ENCODE measurements at places on chromosomes 2 and 18.

GRCh38 chr18:7172611-7173010 lies 55.0 kb upstream of the LAMA1 start:
- DNase-seq = no peak

DNA sequence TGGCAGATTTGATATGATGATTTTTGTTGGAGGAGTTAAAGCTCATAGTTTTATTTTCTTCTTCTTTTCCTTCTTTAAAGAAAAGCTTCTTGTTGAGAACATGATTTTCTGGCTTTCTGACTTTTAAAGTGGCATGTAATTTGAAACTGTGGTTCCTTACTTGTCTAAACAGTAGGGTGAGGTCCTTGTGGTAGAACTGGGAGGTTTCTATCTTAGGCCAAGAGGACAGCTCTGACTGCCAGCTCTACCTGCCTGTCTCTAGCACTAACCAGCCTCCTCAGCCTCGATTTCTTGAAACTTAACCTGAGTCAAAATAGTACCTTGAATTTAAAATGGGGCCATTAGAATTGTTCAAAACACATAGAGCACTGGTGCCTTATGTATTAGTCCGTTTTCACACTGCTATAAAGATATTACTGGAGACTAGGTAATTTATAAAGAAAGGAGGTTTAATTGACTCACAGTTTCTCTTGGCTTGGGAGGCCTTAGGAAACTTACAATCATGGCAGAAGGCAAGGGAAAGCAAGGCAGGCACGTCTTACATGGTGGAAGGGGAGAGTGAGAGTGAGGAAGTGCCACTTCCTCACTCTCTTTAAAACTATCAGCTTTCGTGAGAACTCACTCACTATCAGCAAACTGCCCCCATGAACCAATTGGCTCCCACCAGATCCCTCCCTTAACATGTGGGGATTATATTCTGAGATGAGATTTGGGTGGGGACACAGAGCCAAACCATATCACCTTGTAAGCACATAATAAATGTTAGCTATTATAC lies 119.0 kb downstream of the CERS6 start:
- DNase-seq = no peak

- no peak for DNase-seq
These were observed 153.0 kb downstream of the NRP2 start for GRCh38 chr2:205835251-205835791.

DNA sequence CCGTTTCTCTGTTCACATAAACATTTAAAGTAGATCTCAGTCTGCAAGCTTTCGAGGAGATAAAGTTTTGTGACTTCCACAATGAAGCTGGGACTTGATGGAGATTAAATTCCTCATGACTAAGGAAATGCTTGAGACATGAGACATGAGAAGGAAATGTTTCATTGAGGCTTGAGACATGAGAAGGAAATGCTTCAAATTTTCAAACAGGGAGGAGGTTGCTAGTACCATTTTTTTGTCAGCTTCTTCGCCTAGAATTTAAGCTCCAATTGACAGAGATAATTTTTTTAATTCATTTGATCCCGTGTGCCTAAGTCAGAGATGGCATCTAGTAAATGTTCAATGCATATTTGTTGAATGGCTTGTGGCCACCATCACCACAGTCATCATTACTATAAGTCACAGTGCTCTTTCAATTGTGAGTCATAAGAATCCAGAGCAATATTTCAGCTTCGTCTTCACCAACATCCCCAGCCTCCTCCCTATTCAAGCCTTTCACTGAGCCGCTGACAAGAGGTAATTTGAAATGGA lies 543 bp upstream of the MARCHF4 start:
- no peak for DNase-seq

DNA sequence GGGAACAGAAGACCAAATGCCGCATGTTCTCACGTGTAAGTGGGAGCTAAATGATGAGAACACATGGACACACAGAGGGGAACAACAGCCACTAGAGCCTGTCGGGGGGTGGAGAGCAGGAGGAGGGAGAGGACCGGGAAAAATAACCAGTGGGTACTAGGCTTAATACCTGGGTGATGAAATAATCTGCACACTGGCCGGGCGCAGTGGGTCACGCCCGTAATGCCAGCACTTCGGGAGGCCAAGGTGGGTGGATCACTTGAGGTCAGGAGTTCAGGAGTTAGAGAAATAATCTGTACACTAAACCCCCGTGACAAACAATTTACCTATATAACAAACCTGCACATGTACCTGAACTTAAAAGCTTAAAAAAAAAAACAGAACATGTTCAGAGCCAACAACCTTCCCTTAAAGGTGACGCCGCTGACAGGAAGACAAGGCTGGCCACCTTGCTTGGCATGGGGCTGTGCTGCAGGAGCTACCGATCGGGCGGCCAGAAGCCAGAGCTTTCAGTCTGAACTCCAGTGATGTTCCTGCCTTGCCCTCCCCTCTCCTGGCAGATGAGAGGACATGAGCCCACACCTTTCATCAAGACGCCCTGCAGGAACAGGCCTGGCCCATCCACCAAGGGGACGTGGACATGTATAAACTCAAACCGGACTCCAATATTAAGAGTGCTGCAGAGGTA lies 11.2 kb downstream of the SLC66A2 start:
- no peak for DNase-seq

GRCh38 chr2:169778446-169778845 lies 20.2 kb upstream of the SSB start:
- DNase-seq = no peak

DNA sequence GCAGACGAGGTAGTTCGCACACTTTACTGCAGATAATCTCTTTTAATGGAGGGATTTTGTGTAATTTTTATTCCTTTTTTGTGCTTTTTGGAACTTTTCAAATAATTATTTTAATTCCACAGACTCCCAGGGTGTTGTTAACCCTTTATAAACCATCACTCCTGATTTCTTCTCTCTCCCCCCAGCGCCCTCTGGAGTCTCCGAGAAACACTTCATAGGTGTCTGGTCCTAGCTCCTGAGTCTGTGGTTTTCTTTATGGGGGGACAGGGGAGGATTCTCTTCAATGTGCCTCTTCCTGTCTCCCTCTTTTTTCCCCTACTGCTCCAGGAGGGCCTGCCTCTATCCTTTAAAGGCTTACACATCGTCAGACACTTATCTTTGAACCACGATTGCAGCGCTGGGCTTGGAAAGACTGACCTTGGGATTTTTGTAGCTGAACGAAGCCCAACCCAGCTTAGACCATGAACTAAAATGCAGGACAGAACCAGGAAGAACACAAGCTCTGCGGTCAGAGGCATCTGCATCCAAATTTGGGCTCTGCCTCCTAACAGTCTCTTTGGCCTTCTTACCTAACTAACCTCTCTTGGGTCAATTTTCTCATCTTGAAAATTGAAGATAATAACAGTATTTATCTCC lies 7.1 kb upstream of the PKDCC start:
- no peak for DNase-seq

DNA sequence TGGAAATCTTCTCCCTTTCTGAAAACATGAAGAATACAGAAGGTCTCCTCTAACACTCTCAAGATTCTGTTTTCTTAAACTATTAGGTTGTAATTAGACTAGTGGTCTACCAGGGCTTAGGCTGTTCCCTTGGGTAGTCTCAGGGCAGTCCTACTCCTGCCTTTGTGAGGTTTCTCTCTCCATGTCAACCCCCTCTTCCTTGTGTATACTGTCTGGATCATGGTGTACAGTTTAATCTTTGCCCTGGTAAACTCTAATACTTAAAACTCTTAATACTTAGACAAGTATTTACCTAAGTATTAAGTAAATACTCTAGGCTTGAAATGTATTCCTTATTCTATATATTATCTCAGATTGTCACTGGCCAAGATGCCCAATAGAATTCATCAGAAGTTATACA lies 480.3 kb upstream of the TNP1 start:
- DNase-seq = no peak

DNA sequence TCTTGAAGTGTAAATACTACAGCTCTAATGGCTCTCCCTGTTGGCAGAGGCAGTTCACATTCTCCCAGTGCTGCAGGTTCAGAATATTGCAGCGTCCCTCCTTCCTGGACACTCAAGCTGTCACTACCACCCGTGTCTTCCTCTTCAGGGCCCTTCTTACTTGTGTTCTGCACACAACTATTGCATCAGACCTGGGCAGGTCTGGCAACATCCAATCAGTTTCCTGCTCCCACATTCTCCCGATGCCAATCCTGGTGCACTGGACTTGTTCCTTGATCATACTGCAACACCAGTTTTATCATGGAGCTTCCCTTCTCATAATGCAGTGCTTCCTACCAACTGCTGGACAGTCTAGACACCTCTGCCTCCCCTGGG lies 161.5 kb downstream of the CAPN13 start:
- DNase-seq = no peak

GRCh38 chr2:109373791-109374547 lies 239.8 kb downstream of the SEPTIN10 start:
- DNase-seq = no peak

GRCh38 chr18:46754661-46755292 lies 2.1 kb downstream of the ST8SIA5 start:
- DNase-seq = no peak

DNA sequence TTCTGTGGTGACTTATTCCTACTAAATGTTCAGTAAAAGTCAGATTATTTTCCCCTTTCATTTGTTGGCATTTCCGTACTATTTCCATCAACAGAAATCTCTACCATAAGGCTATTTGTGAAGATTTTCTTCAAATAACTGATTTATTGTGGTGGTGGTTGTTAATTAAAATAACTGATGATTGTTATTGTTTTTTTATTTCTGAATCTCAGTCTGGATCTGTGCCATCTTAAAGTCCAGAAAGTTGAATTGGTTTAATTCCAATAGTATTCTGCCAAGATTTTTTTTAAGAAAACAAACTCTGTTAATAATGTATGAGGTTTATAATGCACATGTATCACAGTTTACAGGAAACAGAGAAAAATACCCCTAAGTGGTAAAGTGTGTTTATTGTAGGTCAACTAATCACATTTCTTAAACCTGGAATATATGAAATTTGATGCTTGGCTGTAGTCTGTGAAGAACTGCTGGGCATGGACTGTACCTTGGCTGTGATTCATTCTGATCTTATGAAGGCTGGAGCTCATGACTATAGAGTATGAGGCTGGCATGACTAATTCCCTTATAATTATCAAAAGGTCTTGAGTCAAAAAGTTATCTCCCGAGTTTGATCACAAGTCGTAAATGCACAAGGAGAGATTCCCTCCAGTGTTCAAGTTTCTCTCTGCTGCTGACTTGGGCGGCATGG lies 134.2 kb upstream of the RND3 start:
- DNase-seq = no peak

DNA sequence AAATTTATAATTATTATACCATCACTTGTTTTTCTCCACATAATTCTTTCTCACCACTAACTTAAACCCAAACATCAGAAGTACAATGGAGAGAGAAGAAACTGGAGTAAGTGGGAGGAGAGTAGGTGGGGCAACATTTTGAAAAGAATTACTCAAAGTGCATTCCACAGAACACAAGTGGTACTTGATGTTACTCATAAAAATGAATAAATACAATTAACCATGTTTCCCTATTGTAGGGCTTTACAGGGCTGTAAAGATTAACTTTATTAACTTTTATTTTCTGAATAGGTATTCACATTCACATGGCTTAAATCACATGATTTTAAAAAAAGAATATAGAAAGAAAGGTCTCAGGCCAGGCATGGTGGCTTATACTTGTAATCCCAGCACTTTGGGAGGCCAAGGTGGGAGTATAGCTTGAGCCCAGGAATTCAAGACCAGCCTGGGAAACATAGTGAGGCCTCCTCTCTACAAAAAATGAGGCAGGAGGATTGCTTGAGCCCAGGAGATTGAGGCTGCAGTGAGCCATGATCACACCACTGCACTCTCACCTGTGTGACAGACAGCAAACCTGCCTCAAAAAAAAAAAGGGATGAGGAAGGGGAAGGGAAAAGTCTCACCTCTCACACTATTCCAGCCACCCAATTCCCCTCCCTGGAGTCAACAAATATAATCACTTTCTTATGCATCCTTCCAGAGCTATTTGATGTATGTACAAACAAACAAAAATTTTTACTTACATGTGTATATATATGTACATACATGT lies 47.1 kb downstream of the KCNG3 start:
- no peak for DNase-seq

DNA sequence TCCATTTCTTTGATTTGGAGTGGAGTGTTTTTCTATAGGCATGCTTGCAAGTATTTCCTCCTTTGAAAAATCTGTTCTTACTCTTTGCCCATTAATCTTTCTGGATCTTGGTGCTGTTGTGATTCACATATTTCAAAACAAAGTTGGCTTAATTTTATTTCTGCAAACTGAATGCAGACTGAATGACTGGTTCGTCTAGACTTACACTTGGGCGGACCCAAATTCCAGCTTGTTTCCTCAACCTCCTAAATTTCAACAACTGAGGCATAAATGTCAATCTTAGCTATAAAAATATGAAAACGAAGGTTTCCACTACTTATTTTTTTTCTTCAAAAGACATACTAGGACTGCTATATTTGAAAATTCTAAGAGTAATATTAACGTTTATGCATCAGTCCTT lies 59.0 kb downstream of the ANKRD44 start:
- DNase-seq = no peak

- no peak for DNase-seq
These were observed 11.9 kb downstream of the NYAP2 start for GRCh38 chr2:225411452-225411851.

DNA sequence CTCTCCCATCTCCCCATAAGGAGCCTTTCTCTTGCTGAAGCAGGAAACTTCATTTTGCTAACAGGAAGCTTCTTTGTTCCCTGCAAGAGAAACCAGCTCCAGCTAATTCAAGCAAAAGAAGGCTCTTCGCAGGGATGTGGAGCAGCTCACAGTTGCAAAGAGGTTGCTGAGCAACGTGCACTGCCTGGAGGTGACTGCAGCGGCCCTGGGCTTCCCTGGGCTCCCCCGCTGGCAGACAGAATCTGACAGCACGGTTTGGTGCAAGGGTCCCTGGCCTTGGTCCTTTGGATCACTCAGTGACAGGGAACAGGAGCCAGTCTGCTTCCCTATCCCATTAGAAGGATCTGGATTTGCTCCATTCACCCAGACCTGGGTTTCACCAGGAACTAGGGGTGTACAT lies 25.8 kb downstream of the GPR55 start:
- no peak for DNase-seq

- no peak for DNase-seq
These were observed 92.3 kb downstream of the STK39 start for GRCh38 chr2:168155046-168155445.

DNA sequence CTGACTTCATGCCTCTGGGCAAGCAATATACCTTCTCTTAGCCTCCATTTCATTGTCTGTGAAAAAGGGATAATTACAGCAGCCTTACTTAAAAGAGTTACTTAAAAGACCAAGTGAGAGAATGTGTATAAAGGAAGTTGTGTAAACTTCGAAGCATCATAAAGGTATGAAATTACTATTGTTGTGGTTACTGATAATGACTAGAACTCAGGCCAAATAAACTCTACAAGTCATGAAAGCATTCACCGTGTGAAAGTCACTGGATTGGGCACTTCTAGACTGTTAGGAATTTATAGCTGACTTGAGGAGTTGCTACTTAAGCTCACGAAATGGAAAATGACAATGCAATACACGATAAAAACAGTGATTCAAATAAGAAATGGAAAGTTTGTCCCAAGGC lies 67.4 kb upstream of the HAAO start:
- DNase-seq = no peak

- DNase-seq = no peak
These were observed 10.5 kb upstream of the FAM124B start for GRCh38 chr2:224412141-224413015.

All from stimulated activated CD4-positive, alpha-beta T cell treated with anti-CD3 and anti-CD28 coated beads, TNF-alpha, amount 100 ng/mL, for 1 hour (primary cell).